Activated T-cell treated with anti-CD3 and anti-CD28 coated beads, Interleukin-2, amount 50 U/mL, for 48 hours (primary cell): ENCODE measurements at places on chromosomes 12 and 14.

DNA sequence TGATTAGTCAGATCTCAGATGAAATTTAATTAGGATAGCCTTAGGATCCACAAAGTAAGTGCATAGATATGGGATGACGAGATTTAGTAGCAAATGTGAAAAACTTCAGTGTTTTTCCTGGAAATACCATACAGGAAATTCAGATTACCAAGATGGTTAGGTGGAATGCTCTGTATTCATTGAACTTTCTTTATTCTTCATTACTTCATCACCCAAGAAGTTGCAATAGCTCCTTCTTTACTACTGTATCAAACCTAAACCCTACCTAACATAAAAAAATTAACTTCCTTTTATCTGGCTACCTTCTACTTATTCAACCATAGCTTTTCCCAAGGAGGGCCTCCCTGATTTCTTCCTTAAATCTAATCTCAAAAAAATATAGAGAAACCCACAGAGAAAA lies 100.4 kb downstream of the TTC6 start:
- DNase-seq = no peak

DNA sequence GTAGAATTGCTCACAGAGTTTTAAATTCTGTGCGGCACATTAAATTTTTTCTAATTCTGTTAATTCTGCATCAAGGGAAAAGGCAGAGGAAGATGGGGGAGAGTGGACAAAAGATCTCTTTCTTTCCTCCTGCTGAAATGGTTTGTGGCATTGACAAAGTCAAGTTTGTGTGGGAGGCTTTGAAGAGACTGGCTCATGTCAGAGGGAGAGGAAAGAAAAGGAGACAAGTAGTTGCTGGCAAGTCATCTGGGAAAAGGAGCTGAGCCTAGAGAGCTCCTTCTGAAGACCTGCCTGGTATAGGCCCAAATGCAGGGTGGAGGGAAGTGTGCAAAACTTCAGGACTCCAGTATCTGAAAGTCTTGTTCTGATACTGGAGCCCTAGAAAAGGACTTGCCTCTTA lies 36.3 kb downstream of the TTLL5 start:
- no peak for DNase-seq

- no peak for DNase-seq
These were observed 414.0 kb upstream of the ATP2B1 start for GRCh38 chr12:90122681-90123080.

GRCh38 chr12:79422060-79422812 lies 268.5 kb downstream of the PAWR start:
- DNase-seq = no peak

DNA sequence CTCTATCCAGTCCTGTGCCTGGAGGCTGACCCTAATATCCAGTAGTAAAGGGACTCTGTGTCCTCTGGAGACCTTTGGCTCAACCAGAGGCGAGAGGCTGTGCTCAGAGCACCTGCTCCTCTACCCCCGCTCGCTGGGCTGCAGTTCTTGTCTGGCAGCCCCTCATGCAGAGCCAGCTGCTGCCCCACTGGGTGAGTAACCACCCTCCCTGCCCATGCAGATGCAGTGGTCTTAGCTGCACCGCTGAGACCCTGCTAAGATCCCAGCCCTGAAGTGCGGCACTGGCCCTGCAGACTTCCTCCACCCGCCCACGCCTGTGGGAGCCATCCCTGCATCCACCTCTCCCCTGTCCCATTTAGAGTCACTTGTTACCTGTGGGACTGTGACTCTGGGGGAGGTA lies 347.5 kb upstream of the SFSWAP start:
- no peak for DNase-seq

DNA sequence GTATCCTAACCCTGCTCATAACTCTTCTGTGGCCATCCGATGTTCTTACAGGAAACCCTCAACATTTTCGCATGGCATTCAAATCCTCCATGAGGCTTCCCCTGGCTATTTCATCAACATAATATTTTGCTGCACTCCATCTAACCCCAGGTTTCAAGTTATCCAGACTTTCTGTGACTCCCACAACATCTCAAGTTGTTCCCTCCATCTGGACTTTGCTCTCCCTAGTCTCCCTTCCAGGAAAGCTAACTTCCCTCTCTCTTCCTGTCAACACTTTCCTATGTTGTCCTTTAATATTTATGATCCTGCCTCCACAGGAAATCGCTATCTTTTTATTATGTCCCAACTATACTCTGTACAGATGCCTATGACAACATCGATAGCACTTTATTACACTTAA lies 146.1 kb downstream of the METTL25 start:
- DNase-seq = no peak

- no peak for DNase-seq
These were observed 125.5 kb upstream of the FAR2 start for GRCh38 chr12:29023436-29024076.

DNA sequence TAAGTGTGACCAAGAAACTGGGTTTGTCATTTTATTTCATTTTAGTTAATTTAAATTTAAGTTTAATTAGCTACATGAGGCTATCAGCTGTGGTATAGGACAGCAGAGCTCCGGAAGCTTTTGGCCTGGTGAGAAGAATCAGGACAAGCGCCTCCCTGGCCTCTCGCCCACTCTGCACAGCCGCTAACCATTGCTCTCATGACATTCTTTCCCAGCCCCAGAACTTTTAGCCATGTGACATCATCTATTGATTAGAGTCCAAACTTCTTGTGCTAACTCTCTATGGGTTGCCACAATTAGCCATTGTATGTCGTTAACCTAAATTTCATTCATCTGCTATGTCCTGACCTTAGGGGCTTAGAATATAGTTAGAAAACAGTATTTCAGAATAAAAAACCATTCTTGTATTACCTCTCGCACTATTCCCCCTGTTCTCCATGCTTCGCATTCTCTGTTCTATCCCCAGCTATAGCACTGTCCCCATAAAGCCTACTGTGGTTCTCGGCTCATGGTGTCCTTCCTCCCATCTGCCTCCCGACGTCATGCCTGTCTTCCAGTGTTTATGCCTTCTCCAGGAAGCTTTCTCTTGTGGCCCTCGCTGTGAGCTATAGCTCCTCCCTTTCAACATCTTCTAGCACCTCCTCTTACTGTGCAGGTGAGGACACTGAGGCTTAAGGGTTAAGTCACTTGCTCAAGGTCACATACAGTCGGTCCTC lies 23.5 kb downstream of the SSH1 start:
- no peak for DNase-seq

GRCh38 chr12:111227476-111228420 lies 141.1 kb downstream of the PHETA1 start:
- DNase-seq = no peak
